CD4-positive, CD25-positive, alpha-beta regulatory T cell (primary cell): ENCODE measurements at places on chromosomes 13 and 19. TPM values are rescaled to one million over a fixed set of nuclear protein-coding genes. Genes with fewer than 3 reads are reported as not detected.

GPR183 gene
- 306 TPM for polyA plus RNA-seq

- peak; percentile 37 for DNase-seq
Observed at GRCh38 chr19:5340637-5341447, at the start of gene PTPRS. Gene PTPRS, minus strand, starts transcription at chr19:5340812. Its CDS starts 54,672 bp downstream, at chr19:5286140.

C19orf85 gene
- polyA plus RNA-seq, result not detected

DNA sequence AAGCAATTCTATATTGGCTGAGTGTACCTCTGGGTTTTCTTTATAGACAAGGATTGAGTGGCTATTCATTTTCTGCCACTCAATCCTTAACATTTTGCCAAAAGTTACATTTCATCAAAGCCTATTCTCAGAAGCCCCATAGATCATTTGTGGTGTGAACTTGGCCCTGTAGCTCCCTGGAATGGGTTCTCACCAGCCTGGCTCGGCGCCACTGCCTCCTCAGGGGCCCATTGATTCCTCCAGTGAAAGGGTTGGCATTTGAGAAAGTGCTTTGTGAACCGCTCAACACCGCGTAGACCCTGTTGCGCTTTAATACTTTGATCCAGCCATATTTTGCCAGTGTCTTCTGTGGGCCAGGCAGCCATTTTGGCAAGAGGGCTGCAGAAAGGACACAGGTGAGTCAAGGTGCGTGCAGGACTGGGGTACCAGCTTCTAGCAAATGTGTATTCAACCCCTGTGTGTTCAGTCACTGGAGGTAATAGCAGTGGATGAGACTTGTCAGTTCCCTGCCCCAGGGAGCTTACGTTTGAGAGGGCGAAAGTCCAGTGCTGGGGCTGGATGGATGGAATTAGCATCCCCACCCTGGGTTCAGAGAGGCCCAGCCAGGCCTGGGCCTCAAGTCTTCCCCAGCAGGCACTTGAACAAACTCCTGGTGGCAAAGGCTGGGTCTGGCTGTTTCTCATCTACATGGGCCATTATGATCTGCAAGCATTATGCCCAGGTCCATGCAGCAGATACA lies 3.8 kb downstream of the RAB8A start:
- DNase-seq, result no peak

DNA sequence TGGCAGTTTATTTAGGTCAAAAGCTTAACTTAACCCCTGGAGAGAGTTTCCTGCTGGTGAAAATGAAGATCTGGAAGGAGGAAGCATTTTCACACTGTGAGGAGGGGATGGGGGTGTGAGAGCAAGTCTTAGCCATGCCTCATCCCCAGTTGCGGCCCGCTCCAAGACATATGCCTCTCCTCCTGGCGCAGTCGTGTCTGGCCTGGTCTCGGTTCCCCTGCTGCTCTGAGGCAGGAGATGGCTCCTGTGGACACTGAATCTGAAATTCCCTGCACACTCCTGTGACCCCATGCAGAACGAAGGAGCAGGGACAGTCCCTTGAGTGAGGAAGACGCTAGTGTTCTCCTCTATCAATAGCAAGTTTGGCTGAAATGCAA lies 360 bp upstream of the ZNF69 start:
- no peak for DNase-seq

- DNase-seq, result no peak
Observed at GRCh38 chr13:78608252-78608687, 4.9 kb upstream of the POU4F1 start.

GRCh38 chr19:17001603-17002183 lies 24.9 kb downstream of the CPAMD8 start:
- DNase-seq, result peak; percentile 75
